Skin of body (tissue), 3 donors: ENCODE measurements at places on chromosomes 4 and X.

- DNase-seq: no peak
Measured at GRCh38 chr4:42489095-42489494, 91.8 kb downstream of the SHISA3 start.

- DNase-seq: no peak
Measured at GRCh38 chr4:27040356-27040755, 179.7 kb downstream of the STIM2 start.

DNA sequence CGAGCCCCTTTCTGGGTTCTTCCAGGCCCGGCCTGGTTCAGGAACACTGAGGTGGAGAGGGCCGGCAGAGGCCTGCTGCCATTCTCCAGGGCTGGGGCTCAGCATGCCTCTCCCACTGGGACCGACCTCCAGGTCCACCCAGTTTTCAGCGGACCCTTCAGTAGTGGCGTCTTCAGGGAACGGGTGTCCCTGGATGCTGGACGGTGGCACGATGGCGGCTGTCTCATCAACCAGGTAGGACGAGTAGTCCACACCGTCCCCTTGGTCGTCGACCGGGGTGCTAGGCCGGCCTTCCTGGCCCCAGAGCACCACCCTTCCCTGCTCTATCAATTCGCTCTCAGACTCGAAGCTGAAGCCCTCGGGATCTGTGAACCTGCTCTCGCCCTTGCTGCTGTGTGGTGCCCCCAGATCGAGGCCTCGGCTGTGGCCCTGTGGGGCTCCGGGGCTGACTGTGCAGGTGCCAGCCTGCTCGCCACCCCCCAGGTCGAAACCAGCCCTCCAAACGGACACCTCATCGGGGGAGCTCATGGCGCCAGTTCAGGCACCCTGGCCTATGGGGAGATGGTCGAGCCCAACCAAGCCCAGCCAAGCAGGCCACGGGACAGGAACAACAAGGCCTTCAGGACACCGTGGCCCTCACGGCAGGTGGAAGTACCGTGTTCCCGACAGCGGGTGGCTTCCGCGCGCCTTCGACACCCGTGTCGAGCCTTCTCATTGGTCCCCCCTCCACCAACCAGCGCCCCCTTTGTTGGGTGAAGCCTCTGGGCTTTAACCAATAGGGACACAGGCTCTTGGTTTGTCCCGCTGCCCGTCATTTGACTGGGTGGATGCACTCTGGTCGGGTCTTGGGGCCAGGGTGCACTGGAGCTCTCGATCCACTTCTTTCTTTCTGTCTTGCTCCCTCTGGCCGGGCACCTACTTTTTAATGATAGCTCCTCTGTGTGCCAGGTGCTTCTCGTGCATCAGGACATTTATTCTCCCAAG lies 814 bp upstream of the LOC101059915 start:
- no peak for DNase-seq

GRCh38 chrX:78029663-78030062 lies 60.2 kb upstream of the PGAM4 start:
- DNase-seq: no peak

GRCh38 chr4:57910151-57910550 lies 800.0 kb upstream of the IGFBP7 start:
- DNase-seq: no peak

DNA sequence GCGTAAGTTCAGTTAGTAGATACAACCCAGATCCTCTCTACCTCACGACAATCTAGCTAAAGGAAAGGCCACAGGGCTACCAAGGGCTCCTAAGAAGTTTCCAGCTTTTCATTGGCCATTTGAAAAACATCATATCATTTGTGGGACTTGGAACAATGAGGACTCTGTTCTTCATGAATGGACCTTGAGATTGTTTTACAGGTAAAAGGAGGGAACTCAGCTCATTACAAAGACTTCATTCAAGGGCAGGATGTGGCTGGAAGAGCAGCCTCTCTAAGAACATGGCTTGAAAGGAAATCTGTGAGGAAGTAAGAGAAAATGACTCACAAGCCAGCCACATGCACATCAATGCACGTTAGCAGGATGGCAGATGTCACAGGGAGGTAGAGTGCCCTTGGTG lies 105.9 kb upstream of the SLC7A11 start:
- no peak for DNase-seq

DNA sequence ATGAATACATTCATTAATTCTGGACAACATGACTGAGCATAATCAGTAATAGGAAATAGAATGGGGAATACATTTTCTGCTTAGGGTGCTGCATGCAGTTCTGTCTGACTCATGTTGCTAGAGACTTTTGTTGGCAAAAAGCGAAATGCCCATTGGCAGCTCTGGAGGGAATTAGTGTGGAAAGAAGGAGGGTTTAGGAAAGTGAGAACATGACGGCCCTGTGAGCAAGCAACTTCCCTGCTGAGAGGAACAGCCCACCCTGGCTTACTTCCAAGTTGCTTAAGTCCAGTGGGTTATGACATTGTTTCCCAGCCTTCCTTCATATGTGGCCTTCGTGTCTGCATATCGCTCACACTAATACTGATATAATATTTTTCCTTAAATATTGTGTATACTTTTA lies 13.8 kb downstream of the MAD2L1 start:
- DNase-seq: peak; percentile 52

DNA sequence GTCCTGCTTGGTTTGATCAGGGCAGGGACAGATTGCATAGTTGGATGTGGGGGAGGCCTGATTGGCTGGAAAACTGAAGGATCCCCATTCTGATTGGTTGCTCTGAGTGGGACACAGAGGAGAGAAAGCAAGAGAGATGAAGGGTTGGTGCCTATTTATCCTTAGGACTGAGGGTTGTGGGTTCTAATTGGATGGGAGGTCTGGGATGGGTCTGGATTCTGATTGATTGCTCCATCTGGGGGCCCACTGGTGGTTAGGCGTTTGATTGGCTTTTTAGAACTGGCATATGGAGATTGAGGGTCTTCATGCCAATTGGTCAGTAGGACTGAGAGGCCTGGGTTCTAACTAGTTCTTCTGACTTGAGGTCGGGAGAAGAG lies 644 bp upstream of the EBP start:
- DNase-seq: no peak

DNA sequence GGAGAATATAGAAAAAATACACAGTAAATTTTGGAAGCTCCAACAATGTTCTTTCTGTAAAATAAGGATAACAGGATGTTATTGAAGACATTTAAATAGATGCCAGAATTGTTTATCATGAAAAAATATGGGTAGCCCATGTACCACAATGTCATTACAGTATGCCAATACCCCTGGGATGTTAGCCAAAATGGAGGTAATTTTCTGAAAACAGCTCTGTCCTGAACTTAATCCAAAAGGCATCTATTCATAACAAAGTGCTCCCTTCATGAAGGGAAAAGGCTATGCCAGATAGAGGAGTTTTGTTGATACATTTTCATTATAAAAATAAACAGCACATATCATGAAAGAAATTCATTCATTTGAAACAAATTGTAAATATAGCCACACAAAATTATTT lies 1902.6 kb upstream of the AGA start:
- no peak for DNase-seq

DNA sequence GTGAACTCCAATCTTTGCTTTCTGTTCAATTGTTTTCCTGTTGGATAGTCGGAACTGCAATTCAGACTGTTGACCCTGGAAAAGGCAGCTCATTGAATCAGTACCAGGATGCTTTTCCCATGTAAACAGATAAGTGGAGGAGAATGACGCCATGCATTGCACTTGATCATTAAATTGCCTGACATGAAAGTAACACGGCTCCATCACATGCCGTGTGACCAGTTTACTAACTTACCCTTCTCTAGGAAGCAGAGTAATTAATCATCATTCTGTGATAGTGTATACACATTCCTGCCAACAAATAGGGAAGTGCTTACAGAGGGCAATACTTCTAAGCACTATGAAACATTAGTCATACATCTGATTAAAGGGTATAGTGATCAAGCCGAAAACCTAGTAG lies 101.4 kb downstream of the PPARGC1A start:
- DNase-seq: no peak

DNA sequence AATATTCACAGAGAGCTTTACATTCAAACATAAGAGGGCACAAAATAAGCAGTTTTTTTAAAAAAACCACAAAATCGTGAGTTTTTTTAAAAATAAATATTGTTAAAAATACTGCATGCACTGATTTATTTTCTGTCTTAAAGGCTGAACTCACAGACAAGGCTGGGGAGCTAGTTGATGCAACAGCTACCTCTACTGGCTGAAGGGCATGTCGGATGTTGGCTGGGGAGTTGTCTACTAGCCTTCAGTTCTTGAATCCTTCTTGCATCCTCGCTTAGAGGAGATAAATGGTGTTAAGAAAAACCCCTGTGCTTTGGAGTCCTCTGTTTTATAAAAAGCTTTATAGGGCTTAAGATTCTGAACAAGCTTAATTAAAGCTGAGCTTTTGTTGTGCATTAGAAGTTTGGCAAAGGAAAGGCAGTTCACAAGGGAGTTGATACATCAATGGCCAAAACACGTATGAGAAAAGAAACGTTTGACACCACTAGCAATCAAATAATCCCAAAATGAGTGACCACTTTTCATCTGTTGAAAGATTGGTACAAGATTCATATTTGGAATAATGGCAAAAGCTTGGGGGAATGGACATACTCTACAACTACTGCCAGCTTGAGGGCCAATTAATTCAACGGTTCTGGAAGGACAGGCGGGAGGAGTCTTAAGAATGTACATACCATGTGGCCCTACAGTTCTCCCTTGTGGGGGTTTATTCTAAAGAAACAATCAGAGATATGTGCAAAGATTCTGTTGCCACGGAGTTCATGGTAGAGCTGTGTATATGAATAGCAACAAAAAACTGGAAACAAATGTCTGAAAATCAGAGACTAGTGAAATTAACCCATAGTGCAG lies 94.7 kb downstream of the SEL1L3 start:
- DNase-seq: peak; percentile 41

DNA sequence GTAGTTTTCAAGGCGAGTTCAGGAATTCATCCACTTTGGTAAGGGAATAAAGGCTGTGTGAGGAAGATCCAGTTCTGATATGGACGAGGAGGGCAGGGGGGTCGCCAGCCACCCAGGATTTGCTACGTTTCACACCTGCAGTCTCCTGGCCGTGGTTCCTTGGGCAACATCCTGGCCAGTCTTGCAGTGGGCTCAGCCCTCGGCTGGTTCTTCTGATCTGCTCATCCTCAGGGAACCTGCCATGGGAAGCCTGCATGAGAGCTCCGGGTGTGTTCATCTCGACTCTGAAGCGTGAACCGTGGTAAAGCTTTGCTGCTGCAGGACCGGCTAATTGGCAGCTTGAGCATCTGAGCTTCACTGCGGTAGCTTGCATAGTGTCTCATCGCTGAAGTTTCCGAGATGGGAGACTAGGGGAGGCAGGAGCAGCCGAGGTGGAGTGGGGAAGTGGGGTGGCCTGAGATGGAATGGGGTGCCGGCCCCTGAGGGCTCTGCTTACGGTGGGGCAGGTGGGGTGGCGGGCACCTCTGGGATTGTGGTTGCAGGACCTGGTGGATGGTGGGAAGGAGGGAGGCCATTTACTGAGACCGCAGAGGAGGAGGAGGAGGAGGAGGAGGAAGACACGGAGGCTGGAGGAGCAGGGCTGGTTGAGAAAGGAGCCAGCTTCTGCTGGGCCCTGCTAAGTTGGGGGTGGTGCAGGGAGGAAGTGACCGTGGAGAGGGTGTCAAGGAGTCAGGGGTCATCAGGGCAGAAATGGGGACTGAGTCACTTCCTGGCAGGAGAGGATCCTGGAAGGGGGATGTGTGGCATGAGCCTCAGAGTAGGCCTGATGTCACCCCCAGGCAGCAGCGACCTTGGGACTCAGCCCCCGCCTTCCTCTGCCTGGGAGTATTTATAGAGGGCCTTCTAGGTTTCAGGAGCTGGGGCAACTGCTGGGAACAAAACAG lies 213.1 kb upstream of the PSAPL1 start:
- DNase-seq: no peak

GRCh38 chr4:57877047-57877458 lies 766.9 kb upstream of the IGFBP7 start:
- DNase-seq: no peak

DNA sequence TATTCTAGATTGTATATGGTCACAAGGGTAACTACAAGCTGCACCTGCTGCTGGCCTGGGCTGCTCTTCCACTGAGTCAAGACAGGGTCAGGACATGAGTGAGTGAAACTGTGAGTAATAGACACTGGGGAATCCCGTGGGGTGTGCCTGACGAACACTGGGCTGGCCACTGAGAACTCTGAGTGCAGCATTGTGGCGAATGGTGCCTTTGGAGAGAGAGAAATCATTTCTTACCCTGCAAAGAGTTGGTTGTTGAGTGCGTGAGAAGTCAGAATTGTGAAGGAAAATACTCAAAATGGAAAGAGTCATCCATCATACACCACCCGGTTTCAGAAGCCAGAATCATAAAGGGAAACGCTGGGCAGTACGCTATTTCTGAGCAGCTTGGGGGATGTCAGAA lies 43.1 kb upstream of the LSM6 start:
- DNase-seq: no peak

DNA sequence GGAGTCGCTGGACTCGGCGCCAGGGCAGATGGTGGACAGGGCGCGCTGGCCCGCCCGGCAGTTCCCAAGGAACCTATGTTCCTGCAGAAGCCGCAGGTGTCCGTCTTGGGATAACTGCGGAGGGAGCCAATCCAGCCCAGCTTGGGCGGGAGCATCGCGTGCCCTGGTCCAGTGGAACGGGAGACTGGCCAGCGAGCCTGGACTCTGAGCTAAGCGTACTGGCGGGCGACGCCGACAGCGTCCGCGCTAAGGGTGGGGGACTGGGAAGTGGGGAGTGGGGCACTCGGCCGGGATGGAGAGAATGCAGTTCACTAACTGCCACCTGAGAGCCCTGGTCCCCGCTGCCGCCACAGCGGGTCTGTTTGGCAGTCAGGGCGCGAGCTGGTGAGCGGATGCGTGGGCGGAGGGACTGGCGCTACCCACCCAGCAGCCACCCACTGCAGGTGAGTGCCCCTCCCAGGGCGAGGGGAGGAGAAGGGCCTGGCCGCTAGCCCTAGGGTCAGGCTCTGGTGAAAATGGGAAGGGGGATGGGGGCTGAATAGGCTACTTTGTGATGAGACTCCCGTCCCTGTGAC lies 1.3 kb upstream of the MAMLD1 start:
- DNase-seq: no peak

DNA sequence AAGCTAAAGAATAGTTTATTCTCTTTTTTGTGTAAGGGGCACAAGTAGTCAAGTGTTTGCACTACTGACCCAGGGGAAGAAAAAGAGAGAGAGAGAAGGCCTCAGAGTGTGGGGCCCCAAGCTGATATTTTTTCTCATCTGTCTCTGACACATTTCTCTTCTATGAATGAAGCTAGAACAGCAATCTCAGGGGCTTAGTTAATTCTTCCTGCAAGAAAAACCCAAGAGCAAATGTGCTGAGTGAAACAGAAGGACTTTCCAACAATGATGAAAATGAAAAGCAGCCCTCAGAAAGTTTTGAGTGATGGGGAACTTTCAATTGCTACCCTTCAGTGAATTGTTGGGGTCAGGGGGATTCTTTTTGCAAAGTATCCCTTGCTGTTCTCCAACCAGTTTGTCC lies 9.2 kb upstream of the MSN start:
- no peak for DNase-seq

- DNase-seq: no peak
Measured at GRCh38 chrX:19535476-19535875, 20.2 kb upstream of the MAP3K15 start.
